Heart right ventricle (tissue), 16 donors: ENCODE measurements at places on chromosomes 3 and 15. TPM values are rescaled to one million over a fixed set of nuclear protein-coding genes. Genes with fewer than 3 reads are reported as not detected.

The C3orf20 gene
- total RNA-seq, result not detected

- peaks cover 89% of the 10 kb centered on the region for H3K36me3 ChIP-seq
- DNase-seq, result peak; percentile 82
- H3K27ac ChIP-seq, result peak overlapping the region; percentile 30
- no peak overlapping the region for H3K4me3 ChIP-seq
These were observed 6.2 kb upstream of the TLR9 start for GRCh38 chr3:52231502-52232278.

- no peak overlapping the region for H3K4me3 ChIP-seq
- H3K27ac ChIP-seq, result no peak overlapping the region
- peak; percentile 75 for DNase-seq
- H3K27me3 ChIP-seq, result no peaks in the 10 kb centered on the region
These were observed 40.9 kb upstream of the MRPL3 start for GRCh38 chr3:131543714-131544113.

GRCh38 chr15:72785432-72785831 is 1.9 kb upstream of the ADPGK start:
- peaks cover 37% of the 10 kb centered on the region for H3K4me1 ChIP-seq
- no peaks in the 10 kb centered on the region for H3K36me3 ChIP-seq
- DNase-seq, result no peak
- H3K4me3 ChIP-seq, result no peak overlapping the region
- H3K27ac ChIP-seq, result no peak overlapping the region

DNA sequence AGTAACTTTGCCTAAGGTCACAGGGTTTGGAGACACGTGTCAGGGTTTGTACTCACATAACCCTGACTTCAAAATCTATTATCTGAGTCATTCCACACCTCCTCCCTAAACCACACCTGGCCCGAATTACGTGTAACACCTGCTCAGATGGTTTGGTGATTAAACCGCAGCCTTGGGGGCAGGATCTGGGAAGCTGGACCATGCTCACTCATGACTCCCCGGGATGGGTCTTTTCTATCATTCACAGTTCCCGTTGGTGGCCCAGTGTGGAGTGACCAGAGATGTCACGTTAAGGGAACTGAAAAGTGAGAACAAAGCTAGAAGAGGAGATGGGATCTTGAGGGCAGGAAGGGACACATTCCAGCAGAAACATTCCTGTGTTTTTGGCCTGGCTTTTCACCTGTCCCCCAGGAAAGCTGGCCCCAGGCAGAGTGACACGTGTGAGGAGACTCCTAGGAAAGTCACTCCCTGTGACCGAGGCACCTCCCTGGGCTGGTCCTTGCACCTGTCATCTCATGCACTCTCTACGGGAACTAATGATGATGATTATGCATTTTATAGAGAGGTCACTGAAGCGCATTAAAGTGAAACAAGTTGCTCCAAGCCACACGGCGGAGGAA is 75.4 kb upstream of the POMGNT2 start:
- DNase-seq, result no peak
- no peaks in the 10 kb centered on the region for H3K27me3 ChIP-seq
- H3K4me3 ChIP-seq, result no peak overlapping the region
- no peaks in the 10 kb centered on the region for H3K36me3 ChIP-seq

DNA sequence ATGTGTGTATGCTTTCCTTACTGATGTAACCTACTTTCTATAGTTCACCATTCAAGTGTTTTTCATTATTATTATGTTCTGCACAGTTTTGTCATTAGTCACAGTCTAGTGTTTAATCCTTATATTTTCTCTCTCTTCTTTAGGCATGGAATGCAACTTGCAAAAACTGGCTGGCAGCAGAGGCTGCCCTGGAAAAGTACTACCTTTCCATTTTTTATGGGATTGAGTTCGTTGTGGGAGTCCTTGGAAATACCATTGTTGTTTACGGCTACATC is 6.9 kb downstream of the SUCNR1 start:
- no peak overlapping the region for H3K4me3 ChIP-seq
- H3K36me3 ChIP-seq, result no peaks in the 10 kb centered on the region
- DNase-seq, result no peak
- H3K4me1 ChIP-seq, result no peaks in the 10 kb centered on the region

DNA sequence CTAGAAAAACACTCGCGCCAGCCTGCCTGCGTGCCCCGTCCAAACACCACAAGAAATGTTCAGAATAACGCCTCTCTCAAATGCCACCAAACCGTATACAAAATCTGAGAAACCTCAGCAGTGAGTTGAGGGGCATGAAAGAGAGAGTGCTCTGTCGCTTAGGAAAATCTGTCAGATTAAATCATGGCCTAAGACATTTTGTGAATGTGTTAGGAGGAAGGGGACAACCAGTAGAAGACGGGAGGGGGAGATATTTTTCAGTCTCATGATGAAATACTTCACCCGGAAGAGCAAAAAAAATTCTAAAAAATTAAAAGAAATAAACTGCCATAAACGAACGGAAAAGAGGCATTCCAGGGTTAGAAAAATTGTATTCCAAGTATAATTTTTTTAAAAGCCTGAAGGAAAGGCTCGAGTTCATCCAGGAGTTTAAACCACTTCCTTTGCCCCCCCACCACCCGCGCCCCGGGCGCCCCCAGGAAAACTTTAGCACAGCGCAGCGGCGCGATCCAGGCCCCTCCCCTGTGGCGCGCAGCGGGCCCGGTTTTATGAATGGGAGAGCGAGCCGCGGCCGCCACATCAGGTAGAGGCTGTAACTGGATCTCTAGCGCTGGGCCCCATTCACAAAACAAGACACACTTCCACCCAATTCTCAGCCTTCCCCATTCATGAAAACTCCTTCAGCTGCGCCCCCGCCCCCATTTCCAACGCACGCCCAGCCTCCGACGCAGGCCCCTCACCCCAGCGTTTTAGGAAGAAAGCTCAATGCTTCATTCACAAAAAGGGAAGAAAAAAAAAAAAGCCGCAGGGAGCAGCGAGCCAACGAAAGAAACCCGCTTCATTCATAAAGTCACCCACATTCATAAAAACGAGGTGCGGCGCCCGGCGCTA is 1.4 kb downstream of the ETV5 start:
- H3K4me3 ChIP-seq, result peak overlapping the region; percentile 74
- no peaks in the 10 kb centered on the region for H3K36me3 ChIP-seq
- no peaks in the 10 kb centered on the region for H3K27me3 ChIP-seq
- peak; percentile 49 for DNase-seq
- peak overlapping the region; percentile 88 for H3K27ac ChIP-seq
- peaks cover 34% of the 10 kb centered on the region for H3K4me1 ChIP-seq

GRCh38 chr3:99928771-99929744 is 111.4 kb downstream of the CMSS1 start:
- no peak for DNase-seq
- H3K27ac ChIP-seq, result peak overlapping the region; percentile 2
- no peaks in the 10 kb centered on the region for H3K27me3 ChIP-seq
- no peak overlapping the region for H3K4me3 ChIP-seq
- H3K36me3 ChIP-seq, result no peaks in the 10 kb centered on the region

GRCh38 chr3:29324180-29324651 is 43.3 kb downstream of the RBMS3 start:
- H3K27me3 ChIP-seq, result no peaks in the 10 kb centered on the region
- peak overlapping the region; percentile 33 for H3K4me3 ChIP-seq
- H3K4me1 ChIP-seq, result peaks cover 68% of the 10 kb centered on the region
- H3K36me3 ChIP-seq, result no peaks in the 10 kb centered on the region
- H3K27ac ChIP-seq, result peak overlapping the region; percentile 80
- DNase-seq, result peak; percentile 14

DNA sequence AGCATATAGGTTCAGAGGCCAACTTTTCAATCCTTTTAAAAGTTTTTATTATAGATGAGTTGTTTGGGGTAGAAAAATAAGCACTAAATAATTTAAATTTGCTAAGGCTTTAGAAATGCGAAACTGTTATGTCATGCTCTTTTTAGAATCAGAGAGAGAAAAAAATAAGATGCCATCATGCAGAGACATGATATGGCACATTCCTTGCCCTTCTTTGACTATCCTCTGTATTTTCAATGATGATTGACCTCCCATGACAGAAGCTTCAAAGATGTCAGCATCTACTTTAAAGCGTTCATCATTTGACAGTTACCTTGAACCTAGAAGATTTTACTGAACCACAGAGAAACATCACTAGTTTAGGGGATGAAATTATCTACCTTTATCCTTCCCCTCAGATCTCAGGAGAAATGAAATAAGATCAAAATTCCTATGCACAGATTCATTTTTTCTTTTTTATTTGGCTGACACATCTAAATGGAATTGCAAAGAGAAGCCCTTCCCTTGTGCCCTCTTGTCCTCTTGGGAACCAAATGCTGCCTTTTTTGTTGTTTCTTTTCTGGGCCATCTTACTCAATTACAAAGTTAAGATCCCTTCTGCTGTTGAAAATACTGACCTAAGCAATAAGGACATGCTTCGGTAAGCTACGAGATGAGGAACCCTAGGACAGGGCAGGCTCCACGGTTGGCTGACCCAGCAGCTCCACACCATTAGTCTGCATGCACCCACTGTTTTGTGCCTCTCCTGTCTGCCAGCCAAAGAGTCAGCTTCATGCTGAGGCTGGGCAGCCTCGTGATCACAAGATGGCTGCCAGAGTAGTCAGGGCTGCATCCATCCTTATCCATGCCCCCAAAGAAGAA is 289.7 kb upstream of the TPM1 start:
- no peaks in the 10 kb centered on the region for H3K27me3 ChIP-seq
- no peak for DNase-seq
- peaks cover 90% of the 10 kb centered on the region for H3K36me3 ChIP-seq
- H3K4me1 ChIP-seq, result no peaks in the 10 kb centered on the region
- H3K4me3 ChIP-seq, result no peak overlapping the region
- H3K27ac ChIP-seq, result no peak overlapping the region

The LRRN1 gene
- total RNA-seq, result 0.26 TPM

The CYP1A1 gene
- not detected for total RNA-seq

DNA sequence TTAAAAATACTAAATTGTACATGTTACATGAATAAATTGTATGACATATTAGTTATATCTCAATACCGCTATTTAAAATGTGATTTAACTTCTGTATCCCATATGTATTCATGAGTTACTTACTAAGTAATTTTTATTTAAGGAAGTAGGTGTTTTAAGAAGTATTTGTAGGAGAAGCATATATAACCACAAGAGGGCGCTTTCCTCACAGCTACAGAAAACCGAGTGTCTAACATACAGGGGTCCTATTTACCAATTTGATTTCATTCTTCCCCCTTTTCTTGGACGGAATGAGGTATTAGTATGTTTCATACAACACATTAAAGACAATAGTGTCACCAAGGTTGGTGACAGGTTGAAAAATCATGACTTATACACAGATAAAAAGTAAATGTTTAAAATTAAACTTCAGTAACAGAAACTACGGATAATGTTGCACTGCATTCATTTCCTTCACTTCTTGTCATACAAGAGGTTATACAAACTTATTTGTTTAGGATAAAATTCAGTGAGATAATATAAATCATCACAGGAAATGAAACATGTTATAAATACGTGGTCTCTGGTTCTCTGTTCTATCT is 253.6 kb downstream of the MAGI1 start:
- no peak overlapping the region for H3K4me3 ChIP-seq
- no peaks in the 10 kb centered on the region for H3K27me3 ChIP-seq
- no peak overlapping the region for H3K27ac ChIP-seq
- no peaks in the 10 kb centered on the region for H3K36me3 ChIP-seq
- peak; percentile 13 for DNase-seq

- H3K4me1 ChIP-seq, result peaks cover 10% of the 10 kb centered on the region
- H3K27ac ChIP-seq, result no peak overlapping the region
- H3K36me3 ChIP-seq, result no peaks in the 10 kb centered on the region
- DNase-seq, result no peak
- H3K27me3 ChIP-seq, result no peaks in the 10 kb centered on the region
- H3K4me3 ChIP-seq, result no peak overlapping the region
These were observed 111.8 kb downstream of the SSR3 start for GRCh38 chr3:156443079-156443478.

The DZIP1L gene
- 4.5 TPM for total RNA-seq

The PLA2G4D gene
- not detected for total RNA-seq
